ENCODE measurements at places on chromosomes 4 and X. TPM values are rescaled to one million over a fixed set of nuclear protein-coding genes. Genes with fewer than 3 reads are reported as not detected.

DNA sequence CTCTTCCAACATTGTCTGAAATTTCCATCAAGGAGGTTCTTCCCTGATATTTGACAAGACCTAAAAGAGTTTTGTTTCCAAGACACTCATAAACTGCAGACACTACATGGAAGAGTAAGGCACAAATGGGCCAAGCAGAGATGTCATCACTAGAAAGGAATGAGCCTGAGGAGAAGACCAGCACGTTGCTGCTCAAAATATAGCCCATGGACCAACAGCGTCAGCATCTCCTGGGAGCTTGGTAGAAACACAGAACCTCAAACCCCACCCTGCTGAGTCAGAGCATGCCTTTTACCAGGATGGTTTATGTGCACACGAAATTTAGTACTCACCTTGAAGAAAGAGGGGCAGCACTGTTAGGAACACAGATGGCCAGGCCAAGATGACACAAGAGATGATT lies 128.7 kb upstream of the MID1 start:
- H3K36me3 ChIP-seq = no peaks in the 10 kb centered on the region
- H3K27me3 ChIP-seq = no peaks in the 10 kb centered on the region
- no peak overlapping the region for H3K4me3 ChIP-seq
- DNase-seq = no peak
- H3K4me1 ChIP-seq = no peaks in the 10 kb centered on the region
- H3K27ac ChIP-seq = no peak overlapping the region

- no peak for DNase-seq
- no peaks in the 10 kb centered on the region for H3K4me1 ChIP-seq
- H3K4me3 ChIP-seq = no peak overlapping the region
Measured at GRCh38 chr4:33625748-33626147, 2618.6 kb downstream of the ARAP2 start.

DNA sequence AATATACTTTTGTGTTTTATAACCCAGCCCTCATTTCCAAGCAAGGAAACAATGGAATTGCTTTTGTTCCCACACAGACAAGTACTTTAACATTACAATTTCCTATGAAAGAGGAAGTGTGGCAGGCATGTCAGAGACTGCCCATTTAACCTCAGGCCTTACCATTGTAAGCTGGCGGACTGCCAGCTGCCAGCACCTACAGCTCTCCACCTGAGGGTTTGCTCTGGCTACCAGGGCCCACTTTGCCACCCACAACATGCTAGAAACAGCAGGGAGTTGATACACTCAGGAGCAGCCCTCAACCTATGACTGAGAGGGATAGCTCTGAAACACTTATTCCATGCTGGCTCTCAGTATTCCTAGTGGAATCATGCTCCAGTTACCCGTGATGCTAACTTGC lies 152.3 kb upstream of the PRDX4 start:
- H3K27me3 ChIP-seq = no peaks in the 10 kb centered on the region
- no peak for DNase-seq

The KANTR gene
- 9.9 TPM for total RNA-seq

The CT45A1 gene
- total RNA-seq = not detected

GRCh38 chrX:54980334-54980733 lies 13.7 kb downstream of the PFKFB1 start:
- no peaks in the 10 kb centered on the region for H3K4me1 ChIP-seq
- no peak overlapping the region for H3K4me3 ChIP-seq

DNA sequence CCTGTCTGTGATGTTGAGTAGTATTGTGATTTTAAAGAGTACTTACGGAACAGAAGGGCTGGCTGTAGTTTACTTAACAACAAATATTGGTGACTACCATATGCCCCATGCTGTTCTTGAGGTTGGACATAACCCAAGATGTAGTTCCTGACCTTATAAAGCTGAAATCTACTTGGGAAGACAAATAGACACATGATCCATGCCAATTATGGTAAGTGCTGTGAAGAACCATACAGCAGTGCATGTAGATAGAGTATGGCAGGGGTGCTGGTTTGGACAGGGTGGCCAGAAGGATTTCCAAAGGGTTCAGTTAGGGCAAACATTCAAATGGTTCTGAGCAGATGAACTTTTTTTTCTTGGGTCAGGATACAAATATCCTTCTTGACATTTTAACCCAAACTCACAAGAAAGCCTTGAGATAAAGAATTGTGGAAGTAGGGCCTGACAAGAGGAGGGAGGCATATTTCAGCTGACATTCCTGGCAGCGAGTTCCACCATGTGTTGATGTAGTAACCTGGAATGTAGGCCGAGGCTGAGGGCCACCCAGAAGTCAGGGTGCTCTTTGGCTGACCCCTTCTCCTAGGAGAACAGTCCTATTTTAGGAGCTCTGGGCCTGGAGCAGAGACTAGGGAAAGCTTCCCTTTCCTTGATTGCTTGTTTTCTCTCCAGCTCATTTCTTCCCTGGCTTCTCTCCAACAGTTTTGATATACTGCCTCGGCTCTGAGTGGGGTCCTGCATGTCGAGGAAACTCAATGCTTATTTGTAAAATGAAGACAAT lies 74.2 kb downstream of the FREM3 start:
- DNase-seq = peak; percentile 96
- H3K4me1 ChIP-seq = no peaks in the 10 kb centered on the region
- H3K27me3 ChIP-seq = no peaks in the 10 kb centered on the region
- no peak overlapping the region for H3K4me3 ChIP-seq

- no peak overlapping the region for H3K4me3 ChIP-seq
- H3K27ac ChIP-seq = no peak overlapping the region
- no peak for DNase-seq
- no peaks in the 10 kb centered on the region for H3K4me1 ChIP-seq
Measured at GRCh38 chr4:11791797-11792196, 363.1 kb upstream of the HS3ST1 start.

DNA sequence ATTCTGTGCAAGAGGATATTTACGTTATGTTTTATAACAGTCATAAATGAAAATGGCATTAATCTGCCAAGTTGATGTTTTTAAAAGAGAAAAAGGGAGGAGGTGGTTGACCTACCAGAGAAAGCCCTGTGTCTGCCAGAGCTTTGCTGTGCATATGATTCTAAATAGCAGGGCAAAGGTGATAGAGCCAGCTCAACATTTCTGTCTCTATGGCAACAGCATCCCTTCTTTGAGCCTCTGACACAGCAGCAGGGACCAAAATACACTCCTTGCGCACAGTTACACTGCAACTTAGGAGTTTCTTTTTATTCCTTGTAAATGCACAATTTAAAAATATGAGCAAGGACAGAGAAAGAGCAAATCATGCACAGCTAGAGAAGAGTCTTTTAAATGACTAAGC lies 133.3 kb upstream of the RAI2 start:
- H3K36me3 ChIP-seq = no peaks in the 10 kb centered on the region
- DNase-seq = no peak
- no peak overlapping the region for H3K4me3 ChIP-seq
- no peak overlapping the region for H3K27ac ChIP-seq
- no peaks in the 10 kb centered on the region for H3K4me1 ChIP-seq

GRCh38 chr4:68375667-68376559 lies 26.0 kb upstream of the YTHDC1 start:
- H3K4me1 ChIP-seq = no peaks in the 10 kb centered on the region
- H3K36me3 ChIP-seq = no peaks in the 10 kb centered on the region
- no peak overlapping the region for H3K27ac ChIP-seq
- H3K27me3 ChIP-seq = peaks cover 25% of the 10 kb centered on the region
- H3K4me3 ChIP-seq = no peak overlapping the region

GRCh38 chrX:138775517-138775916 lies 64.0 kb upstream of the FGF13 start:
- no peaks in the 10 kb centered on the region for H3K27me3 ChIP-seq
- no peak overlapping the region for H3K4me3 ChIP-seq
- no peaks in the 10 kb centered on the region for H3K36me3 ChIP-seq
- H3K27ac ChIP-seq = no peak overlapping the region

DNA sequence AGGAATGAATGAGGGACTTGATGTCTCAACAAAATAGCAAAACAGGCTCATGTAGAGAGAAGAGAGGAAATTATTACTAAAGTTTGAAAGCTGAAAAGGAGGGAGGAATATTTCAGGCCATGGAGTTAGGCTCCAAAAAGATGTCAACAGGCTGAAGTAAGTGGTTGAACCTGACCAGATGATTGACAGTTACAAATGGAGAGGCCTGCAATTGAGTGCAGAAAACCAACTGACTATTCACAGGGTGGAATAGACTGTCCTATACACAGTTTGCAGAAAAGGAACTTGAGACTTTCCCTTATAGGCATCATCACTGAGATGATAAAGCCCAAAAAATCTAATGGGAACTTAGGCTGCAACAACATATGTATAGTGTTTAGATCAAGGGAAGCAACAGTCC lies 233.3 kb downstream of the AR start:
- DNase-seq = no peak
- H3K27me3 ChIP-seq = no peaks in the 10 kb centered on the region
- no peak overlapping the region for H3K4me3 ChIP-seq
- H3K27ac ChIP-seq = no peak overlapping the region
- H3K36me3 ChIP-seq = no peaks in the 10 kb centered on the region

DNA sequence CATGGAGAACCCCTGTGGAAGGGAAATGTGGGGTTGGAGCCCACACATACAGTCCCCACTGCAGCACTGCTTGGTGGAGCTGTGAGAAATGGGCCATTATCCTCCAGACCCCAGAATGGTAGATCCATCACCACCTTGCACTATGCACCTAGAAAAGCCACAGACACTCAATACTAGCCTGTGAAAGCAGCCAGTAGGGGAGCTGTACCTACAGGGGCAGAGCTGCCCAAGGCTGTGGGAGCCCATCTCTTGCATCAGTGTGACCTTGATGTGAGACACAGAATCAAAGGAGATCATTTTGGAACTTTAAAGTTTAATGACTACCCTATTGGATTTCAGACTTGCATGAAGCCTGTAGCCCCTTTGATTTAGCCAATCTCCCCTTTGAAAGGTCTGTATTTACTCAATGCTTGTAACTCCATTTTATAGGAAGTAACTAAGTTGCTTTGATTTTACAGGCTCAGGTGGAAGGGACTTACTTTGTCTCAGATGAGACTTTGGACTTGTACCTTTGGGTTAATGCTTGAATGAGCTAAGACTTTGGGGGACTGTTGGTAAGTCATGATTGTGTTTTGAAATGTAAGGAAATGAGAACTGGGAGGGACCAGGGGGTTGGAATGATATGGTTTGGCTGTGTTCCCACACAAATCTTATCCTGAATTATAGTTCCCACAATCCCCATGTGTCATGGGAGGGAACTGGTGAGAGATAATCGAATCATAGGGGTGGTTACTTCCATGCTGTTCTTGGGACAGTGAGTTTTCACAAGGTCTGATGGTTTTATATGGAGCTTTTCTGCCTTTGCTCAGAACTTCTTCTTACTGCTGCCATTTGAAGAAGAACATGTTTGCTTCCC lies 352.6 kb downstream of the INPP4B start:
- no peak for DNase-seq
- no peak overlapping the region for H3K27ac ChIP-seq
- no peak overlapping the region for H3K4me3 ChIP-seq

The PPID gene
- 24.3 TPM for total RNA-seq

DNA sequence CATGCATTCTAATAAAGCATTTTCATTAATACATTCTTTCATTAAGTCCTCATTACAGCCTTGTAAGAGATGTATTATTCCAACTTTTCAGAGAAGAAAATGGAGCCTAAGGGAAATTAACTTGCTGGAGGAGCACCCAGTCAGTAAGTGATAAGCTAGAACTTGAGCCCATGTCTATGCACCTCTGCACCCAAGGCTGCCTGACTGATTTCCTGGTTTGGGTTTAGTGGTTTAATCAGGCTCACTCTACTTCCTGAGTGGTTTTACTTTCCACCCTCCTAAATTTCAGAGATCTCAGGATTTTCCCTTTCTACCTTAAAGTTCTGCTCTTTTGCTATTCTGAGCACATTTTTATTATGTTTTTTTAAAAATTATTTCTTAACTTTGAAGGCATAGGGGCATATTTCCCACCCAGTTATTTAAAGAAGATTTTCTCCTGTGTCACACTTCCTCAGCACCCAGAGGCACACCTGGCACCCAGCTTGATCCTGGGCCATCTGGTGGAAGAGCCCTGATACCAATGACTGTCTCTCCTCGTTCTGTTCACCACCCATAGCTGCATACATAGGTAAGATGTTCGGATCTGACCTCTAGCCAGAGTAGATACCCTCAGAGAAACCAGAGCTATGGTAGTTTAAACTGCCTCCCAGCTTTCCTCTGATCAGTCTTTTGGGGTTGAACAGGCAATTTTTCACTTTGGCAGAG lies 10.4 kb downstream of the CORIN start:
- no peaks in the 10 kb centered on the region for H3K4me1 ChIP-seq
- H3K27me3 ChIP-seq = no peaks in the 10 kb centered on the region
- no peak for DNase-seq
- no peak overlapping the region for H3K27ac ChIP-seq
- H3K36me3 ChIP-seq = no peaks in the 10 kb centered on the region

- DNase-seq = no peak
- H3K27ac ChIP-seq = no peak overlapping the region
- H3K27me3 ChIP-seq = peaks cover 100% of the 10 kb centered on the region
- H3K4me3 ChIP-seq = no peak overlapping the region
- no peaks in the 10 kb centered on the region for H3K4me1 ChIP-seq
Measured at GRCh38 chr4:4868040-4868757, 8.7 kb downstream of the MSX1 start.

GRCh38 chr4:156654410-156654809 lies 317.2 kb downstream of the PDGFC start:
- H3K27me3 ChIP-seq = no peaks in the 10 kb centered on the region
- no peaks in the 10 kb centered on the region for H3K36me3 ChIP-seq
- no peaks in the 10 kb centered on the region for H3K4me1 ChIP-seq
- H3K27ac ChIP-seq = no peak overlapping the region
- no peak for DNase-seq

GRCh38 chrX:130775849-130776248 lies 127.2 kb downstream of the ENOX2 start:
- H3K27ac ChIP-seq = no peak overlapping the region
- no peaks in the 10 kb centered on the region for H3K4me1 ChIP-seq
- no peak overlapping the region for H3K4me3 ChIP-seq
- no peak for DNase-seq
- no peaks in the 10 kb centered on the region for H3K36me3 ChIP-seq

DNA sequence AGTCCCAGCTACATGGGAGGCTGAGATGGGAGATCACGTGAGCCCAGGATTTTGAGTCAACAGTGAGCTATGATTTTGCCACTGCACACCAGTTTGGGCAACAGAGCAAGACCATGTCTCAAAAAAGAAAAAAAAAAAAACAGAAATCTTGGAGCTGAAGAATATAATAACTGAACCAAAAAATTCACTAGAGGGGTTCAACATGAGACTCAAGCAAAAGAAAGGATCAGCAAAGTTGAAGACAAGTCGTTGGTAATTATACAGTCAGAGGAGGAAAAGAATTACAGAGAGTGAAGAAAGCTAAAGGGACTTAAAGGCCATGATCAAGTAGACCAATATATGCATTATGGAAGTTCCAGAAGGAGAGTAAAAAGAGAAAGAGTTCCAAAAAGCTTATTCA lies 26.9 kb downstream of the SHROOM4 start:
- H3K27me3 ChIP-seq = no peaks in the 10 kb centered on the region
- H3K36me3 ChIP-seq = no peaks in the 10 kb centered on the region
- H3K4me3 ChIP-seq = no peak overlapping the region
- no peak overlapping the region for H3K27ac ChIP-seq
- H3K4me1 ChIP-seq = no peaks in the 10 kb centered on the region

DNA sequence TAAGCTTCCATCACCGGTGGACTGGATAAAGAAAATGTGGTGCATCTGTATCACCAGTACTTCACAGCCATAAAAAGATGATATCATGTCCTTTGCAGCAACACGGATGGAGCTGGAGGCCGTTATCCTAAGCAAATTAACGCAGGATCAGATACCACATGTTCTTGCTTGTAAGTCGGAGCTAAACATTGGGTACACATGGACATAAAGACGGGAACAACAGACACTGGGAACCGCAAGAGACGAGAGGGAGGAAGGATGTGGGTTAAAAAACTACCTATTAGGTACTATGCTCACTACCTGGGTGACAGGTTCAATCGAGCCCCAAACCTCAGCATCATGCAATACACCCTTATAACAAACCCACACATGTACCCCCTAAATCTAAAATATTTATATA lies 16.3 kb upstream of the IDS start:
- H3K27me3 ChIP-seq = peaks cover 5% of the 10 kb centered on the region
- H3K27ac ChIP-seq = no peak overlapping the region
- H3K4me1 ChIP-seq = no peaks in the 10 kb centered on the region
- no peak for DNase-seq
